ENCODE measurements at places on chromosomes 1 and 21.

GRCh38 chr1:113978863-113979702, at the start of gene OLFML3:
Gene OLFML3 (plus strand): TSS chr1:113979474. CDS start chr1:113979517, 43 bp downstream.
- DNase-seq, result peak; percentile 92

- DNase-seq, result no peak
Measured at GRCh38 chr1:234401658-234402057, 28.4 kb downstream of the COA6 start.

DNA sequence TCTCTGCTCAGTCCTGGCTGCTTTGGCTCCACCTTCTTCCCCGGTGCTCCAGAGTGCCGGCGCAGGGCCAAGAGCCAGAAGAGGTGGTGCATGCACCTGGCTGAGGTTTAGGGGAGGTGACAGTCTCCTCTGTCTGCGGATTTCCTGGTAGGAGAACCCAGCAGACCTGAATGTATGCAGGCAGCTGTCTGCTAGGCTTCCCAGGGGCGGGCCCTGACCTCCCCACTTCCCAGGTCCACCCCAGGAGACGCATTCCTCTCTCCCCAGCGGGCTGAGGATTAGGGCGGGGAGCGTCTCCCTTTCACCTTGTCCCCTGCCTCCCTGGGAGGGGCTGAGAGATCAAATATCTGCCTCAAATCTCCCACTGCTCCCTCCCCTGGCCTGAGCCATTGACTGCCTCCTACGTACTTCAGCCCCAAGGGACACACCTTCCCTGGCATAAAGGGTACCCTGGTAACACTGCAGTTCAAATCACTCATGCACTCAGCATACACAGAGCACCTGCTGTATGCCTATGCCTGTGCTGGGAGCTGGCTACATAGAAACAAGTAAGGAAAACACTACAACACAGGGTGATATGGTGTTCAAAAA, 27.5 kb downstream of the DMBX1 start:
- DNase-seq, result peak; percentile 96

DNA sequence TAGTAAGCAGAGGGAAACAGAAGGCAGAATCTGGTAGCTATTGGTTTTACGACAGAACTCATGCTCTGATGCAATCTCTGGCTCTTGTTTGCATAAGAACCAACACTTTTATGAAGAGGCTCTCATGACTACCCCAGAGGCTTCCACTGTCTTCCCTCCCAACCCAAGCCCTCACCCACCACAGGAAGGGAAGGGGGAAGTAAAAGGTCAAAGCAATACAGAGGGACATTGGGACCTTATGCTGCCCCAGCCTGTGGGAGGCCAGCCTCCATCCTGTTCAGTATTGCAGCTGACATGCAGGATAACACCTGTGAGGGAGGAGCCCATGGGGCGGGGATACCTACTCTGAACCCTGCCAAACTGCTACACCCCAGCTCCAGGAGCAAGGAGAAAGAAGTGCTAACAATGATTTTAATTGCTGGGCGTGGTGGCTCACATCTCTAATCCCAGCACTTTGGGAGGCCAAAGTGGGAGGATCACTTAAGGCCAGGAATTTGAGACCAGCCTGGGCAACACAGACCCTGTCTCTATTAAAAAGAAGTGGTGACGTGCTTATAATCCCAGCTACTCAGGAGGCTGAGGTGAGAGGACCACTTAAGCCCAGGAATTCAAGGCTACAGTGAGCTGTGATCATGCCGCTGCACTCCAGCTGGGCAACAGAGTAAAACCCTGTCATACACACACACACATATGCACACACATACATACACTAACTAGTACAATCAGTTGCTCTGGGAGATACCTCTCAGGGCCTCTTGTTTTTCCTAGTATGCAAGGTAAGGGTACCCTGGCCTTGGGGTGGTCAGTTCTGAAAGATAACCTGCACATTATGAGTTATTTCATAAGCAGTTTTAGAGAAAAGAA, 9.5 kb downstream of the MR1 start:
- peak; percentile 43 for DNase-seq

GRCh38 chr1:21324368-21325141, 34.3 kb upstream of the ECE1 start:
- peak; percentile 98 for DNase-seq

GRCh38 chr1:245942856-245943255, 564.2 kb downstream of the SMYD3 start:
- DNase-seq, result no peak

DNA sequence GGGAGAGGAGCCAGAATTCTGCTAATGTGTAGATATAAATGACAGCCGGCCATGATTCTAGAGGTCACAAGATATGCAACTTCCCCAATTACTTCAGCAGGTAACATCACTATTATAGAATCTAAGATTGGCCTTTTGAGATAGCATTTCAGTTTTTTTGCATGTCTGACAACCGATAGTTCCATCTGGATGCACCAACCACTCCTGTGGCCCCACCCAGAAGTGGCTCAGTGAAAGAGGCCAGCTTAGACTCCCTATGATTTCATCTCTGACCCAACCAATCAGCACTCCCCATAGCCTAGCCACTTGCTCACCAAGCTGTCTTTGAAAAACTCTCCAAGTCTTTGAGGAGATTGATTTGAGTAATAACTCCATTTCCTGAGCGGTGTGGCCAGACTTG, 30.3 kb upstream of the NUF2 start:
- no peak for DNase-seq

DNA sequence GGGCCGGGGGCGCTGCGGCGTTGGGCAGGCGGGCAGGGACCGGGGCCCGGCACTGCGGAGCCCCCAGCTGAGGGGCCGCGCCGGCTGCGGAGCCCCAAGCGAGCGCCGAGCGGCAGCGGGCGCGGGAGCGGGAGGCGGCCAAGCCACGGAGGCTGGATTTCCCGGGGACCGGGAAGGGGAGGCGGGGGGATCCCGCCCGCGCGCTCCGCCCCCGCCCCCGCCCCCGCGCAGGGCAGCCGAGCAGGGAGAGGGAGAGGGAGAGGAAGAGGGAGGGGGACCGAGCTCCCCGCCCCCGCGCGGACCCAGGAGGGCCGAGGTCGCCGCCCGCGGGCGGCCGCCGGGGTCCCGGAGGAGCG, at the start of gene DLGAP3:
TSS of gene DLGAP3 (minus strand) at position 154 of the 356 bp plus-strand sequence. CDS start 24,267 bp downstream, outside the sequence.
- no peak for DNase-seq

- DNase-seq, result no peak
Measured at GRCh38 chr1:23798662-23799142, 1.9 kb downstream of the GALE start.
